ENCODE measurements at places on chromosomes 3 and 15.

DNA sequence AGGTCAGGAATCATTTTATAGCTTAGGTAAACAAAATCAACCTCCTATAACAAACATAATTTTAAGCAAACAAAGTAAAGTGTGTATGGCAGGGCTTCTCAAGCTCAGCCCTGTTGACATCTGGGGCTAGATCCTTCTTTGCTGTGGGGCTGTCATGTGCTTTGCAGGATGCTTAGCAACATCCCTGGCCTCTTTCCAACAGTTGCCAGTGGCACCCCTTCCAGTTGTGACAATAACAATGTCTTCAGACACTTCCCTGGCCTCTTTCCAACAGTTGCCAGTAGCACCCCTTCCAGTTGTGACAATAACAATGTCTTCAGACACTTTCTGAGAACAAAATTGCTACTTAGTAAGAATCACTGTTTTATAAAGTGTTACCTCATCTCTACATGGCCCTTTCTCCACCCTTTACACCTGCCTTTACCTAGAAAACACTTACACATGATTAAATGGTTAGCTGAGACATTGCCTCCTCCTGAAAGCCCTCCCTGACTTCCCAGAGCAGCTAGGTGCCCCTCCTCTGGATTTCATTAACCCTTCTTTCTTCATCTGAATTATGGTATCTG, 194.0 kb upstream of the LMCD1 start:
- no peak for DNase-seq

- no peak for DNase-seq
These were observed 2.6 kb upstream of the ZSCAN2 start for GRCh38 chr15:84598250-84598649.

DNA sequence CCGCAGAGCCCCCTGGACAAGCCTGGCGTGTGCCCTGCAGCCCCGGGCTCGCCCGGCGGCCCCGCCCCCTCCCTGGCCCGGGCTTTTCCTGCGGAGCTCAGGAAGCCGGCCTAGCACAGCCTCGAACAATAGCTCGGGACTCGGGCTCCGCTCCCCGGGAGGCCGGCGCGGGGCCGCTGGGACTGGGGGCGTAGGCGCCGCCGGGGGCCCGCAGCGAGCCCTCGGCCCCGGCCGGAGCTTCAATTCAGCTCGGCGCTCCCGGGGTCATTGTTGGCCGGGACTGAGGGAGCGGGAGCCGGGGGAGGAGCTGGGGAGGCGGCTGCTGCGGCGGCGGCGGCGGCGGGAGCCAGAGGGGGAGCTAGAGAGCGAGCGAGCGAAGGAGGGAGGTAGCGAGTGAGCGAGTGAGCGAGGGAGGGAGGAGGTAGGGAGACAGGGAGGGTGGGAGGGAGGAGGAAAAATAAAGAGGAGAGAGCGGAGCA, 41.0 kb upstream of the ROPN1 start:
- peak; percentile 63 for DNase-seq

- DNase-seq: no peak
These were observed 63.3 kb upstream of the LRRN1 start for GRCh38 chr3:3735919-3736318.

- DNase-seq: no peak
These were observed 1083.7 kb upstream of the CFAP20DC start for GRCh38 chr3:60133269-60134162.

- no peak for DNase-seq
These were observed 247.9 kb upstream of the SLCO3A1 start for GRCh38 chr15:91605576-91605975.

DNA sequence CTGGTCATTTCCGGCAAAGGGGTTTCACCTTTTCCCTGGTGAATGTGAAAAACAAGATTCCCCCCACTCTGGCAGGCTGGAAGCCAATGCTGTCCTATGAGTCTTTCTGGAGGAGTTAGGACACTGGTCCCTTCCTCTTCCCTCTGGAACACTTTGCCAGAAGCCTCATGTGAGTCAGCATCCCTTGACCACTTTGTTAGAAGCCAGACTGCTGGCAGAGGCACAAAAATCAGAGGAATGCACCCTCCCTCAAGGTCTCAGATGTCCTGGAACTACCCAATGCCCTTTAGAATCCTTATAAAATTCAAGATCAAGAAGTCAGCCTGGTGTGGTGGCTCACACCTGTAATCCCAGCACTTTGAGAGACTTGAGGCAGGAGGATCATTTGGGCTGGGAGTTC, 26.6 kb downstream of the ITGB5 start:
- no peak for DNase-seq

DNA sequence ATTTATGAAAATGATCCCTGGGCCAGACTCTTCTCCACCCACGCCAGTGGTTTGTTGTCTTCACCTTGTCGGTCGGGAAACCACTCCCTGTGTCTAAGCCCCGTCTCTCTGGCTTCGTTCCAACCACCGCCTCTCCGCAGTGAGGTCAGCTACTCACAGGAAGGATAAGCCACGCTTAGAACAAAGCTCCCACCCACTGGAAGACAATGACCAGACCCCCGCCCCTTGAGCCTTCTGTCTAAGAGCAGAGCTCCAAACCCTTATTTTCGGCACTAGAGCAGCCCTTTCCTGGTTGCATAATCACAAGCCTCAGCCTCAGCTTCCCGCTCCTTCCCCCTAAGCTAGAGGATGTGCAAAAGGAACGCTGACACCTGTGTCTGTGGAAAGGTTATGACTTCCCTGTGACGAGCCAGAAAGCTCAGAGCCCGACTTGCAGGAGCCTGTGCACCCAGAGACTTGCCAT, 114.9 kb upstream of the MEF2A start:
- no peak for DNase-seq
